Mammary epithelial cell (primary cell): ENCODE measurements at places on chromosomes 5 and 9. TPM values are rescaled to one million over a fixed set of nuclear protein-coding genes. Genes with fewer than 3 reads are reported as not detected.

TSSK1B gene
- 3.8 TPM for total RNA-seq

CCDC171 gene
- total RNA-seq, result 2.2 and 4.1 TPM in 2 replicates

CATSPER3 gene
- not detected in 2 replicates for total RNA-seq

FCN1 gene
- total RNA-seq, result not detected in 2 replicates

FAM81B gene
- total RNA-seq, result not detected in 2 replicates

OR1Q1 gene
- 0.17 TPM for total RNA-seq

ANKRD18A gene
- 1.8 TPM for total RNA-seq

SLC25A2 gene
- 0.17 TPM for total RNA-seq

AK3 gene
- total RNA-seq, result 33.5 and 36.5 TPM in 2 replicates

SPATA31D4 gene
- total RNA-seq, result not detected

ZMAT2 gene
- total RNA-seq, result 44.5 and 47.0 TPM in 2 replicates

TRAPPC13 gene
- total RNA-seq, result 25.8 TPM

INSL4 gene
- total RNA-seq, result not detected in 2 replicates
